Spinal cord (tissue), 10 donors: ENCODE measurements at places on chromosomes 4 and X. TPM values are rescaled to one million over a fixed set of nuclear protein-coding genes. Genes with fewer than 3 reads are reported as not detected.

- DNase-seq: no peak
Measured at GRCh38 chr4:147964266-147964880, 232.5 kb downstream of the ARHGAP10 start.

The NHSL2 gene
- total RNA-seq: 9.3 TPM

The SPATA18 gene
- total RNA-seq: 11.2 TPM

The NCAPG gene
- total RNA-seq: 22.2 TPM
